ENCODE measurements at places on chromosomes 7 and 10. TPM values are rescaled to one million over a fixed set of nuclear protein-coding genes. Genes with fewer than 3 reads are reported as not detected.
A peak's percentile ranks its signal among the peaks of the same experiment; 100 is the strongest.

Gene HABP2
- total RNA-seq = not detected

Gene ASB10
- not detected for total RNA-seq

Gene C10orf62
- 14.0 TPM for total RNA-seq

Gene TRIL
- total RNA-seq = 3.5 TPM

Gene MRLN
- not detected for total RNA-seq

Gene ADAMTS14
- not detected for total RNA-seq

Gene ITGA8
- 11.2 TPM for total RNA-seq

Gene KCNH2
- 10.1 TPM for total RNA-seq

DNA sequence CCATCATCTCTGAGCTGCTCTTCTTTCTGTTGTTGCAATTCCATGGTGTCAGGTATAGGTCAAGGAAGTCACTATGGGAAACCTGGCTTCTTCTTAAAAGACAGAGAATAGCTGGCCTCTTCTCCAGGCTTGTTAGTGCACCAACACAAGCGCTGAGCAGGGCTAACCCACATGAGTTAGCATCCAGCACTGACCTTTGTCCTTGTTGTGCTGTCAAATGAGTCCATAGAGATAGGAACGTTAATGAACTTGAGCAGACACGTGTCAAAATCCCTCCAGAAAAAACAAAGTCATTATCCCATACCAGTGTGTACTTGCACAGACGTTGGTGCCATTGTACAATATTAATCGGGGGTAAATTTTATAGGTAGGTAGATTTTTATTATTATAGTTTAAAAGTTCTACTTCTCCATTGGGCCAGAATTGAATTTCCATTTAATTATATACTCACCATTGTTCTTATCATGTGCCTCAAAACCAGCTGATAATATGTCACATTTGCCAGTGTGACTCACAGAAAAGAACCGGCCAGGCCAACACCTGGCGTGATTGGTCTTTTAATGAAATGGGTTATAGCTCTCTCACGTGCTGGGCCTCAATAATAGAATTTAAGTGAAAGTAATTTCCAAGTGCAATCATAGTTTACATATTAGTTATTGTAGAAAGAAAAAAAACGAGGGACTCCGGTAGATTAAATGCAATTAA lies 468.8 kb upstream of the MGMT start:
- H3K36me3 ChIP-seq = no peaks in the 10 kb centered on the region
- H3K4me3 ChIP-seq = no peak overlapping the region
- no peaks in the 10 kb centered on the region for H3K4me1 ChIP-seq
- H3K27me3 ChIP-seq = no peaks in the 10 kb centered on the region
- DNase-seq = no peak

- peaks cover 3% of the 10 kb centered on the region for H3K27me3 ChIP-seq
- H3K4me3 ChIP-seq = peak overlapping the region; percentile 29
- H3K27ac ChIP-seq = no peak overlapping the region
- H3K36me3 ChIP-seq = no peaks in the 10 kb centered on the region
- H3K4me1 ChIP-seq = peaks cover 6% of the 10 kb centered on the region
Measured at GRCh38 chr10:23694446-23694920, 255.6 kb downstream of the OTUD1 start.

DNA sequence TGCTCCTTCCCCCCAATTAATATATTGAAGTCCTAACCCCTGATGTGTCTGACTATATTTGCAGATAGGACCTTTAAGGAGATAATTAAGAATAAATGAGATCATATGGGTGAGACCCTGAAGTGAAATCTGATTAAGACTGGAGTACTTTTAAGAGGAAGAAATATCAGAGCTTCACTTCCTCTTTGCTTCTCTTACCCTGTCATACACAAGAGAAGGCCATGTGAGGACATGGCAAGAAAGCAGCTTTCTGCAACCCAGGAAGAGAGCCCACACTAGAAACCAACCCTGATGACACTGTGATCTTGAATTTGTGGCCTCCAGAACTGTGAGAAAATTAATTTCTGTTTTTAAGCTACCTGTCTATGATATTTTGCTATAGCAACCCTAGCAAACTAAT lies 44.2 kb downstream of the JMJD1C start:
- no peaks in the 10 kb centered on the region for H3K27me3 ChIP-seq
- DNase-seq = no peak
- no peak overlapping the region for H3K27ac ChIP-seq
- no peak overlapping the region for H3K4me3 ChIP-seq

- peaks cover 30% of the 10 kb centered on the region for H3K27me3 ChIP-seq
- H3K4me1 ChIP-seq = peaks cover 3% of the 10 kb centered on the region
- no peak for DNase-seq
- H3K27ac ChIP-seq = no peak overlapping the region
- no peaks in the 10 kb centered on the region for H3K36me3 ChIP-seq
Measured at GRCh38 chr7:97016381-97017191, 8.0 kb downstream of the DLX5 start.

DNA sequence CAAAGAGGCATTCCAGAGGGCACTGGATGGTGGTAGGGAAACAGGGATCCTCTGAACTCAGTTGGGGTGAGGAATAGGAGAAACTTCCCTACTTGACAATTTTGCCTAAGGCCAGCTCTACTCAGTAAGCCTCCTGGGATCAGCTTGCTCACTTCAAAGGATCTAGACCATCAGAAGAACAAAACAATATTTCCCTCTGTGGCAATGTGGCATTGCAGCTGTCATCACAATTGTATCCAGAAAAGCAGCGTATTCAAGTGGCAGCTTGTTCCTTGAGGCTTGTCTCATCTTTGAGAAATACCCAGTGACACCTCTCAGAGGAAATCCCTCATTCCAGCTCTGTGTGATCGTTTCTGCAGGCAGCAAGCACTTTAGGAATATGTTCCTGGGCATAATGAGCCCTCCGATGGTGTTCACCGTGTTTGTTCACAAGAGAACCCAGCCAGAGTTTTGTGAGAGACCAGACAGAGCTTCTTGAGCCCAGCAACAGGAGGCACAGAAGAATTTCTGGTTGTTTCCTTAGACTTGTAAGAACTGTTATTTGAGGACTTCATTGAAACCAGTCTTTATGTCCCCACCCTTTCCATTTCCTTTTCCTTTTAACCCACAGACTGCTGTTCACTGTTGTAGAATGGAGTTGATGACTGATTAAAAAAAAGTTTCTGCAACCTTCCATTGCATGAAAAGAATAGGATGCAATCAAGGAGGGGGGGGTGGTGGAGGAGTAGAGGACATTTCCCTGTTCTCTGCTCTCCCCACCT lies 747.3 kb downstream of the LRMDA start:
- no peak overlapping the region for H3K27ac ChIP-seq
- no peaks in the 10 kb centered on the region for H3K4me1 ChIP-seq

- no peak for DNase-seq
- H3K4me1 ChIP-seq = no peaks in the 10 kb centered on the region
- H3K27ac ChIP-seq = no peak overlapping the region
Measured at GRCh38 chr10:129095680-129096064, 371.4 kb upstream of the MGMT start.

- DNase-seq = peak; percentile 39
- peaks cover 18% of the 10 kb centered on the region for H3K4me1 ChIP-seq
- no peaks in the 10 kb centered on the region for H3K27me3 ChIP-seq
- H3K4me3 ChIP-seq = no peak overlapping the region
- peaks cover 7% of the 10 kb centered on the region for H3K36me3 ChIP-seq
Measured at GRCh38 chr10:79275431-79275851, 71.8 kb upstream of the PPIF start.

GRCh38 chr7:151031011-151031410 lies 2.8 kb downstream of the ABCB8 start:
- peaks cover 9% of the 10 kb centered on the region for H3K4me1 ChIP-seq
- H3K36me3 ChIP-seq = no peaks in the 10 kb centered on the region
- no peak overlapping the region for H3K27ac ChIP-seq
- DNase-seq = no peak
- no peak overlapping the region for H3K4me3 ChIP-seq

GRCh38 chr7:12069757-12070156 lies 141.3 kb upstream of the TMEM106B start:
- DNase-seq = no peak
- H3K27ac ChIP-seq = no peak overlapping the region
- H3K4me1 ChIP-seq = no peaks in the 10 kb centered on the region
- H3K4me3 ChIP-seq = no peak overlapping the region
- H3K36me3 ChIP-seq = no peaks in the 10 kb centered on the region

Data from prostate gland (tissue), 2 donors.